ENCODE measurements at places on chromosomes 13 and 19.

- DNase-seq: no peak
Measured at GRCh38 chr13:25886438-25887214, 165.2 kb downstream of the SHISA2 start.

GRCh38 chr13:52599848-52600603 lies 42.2 kb upstream of the HNRNPA1L2 start:
- no peak for DNase-seq

DNA sequence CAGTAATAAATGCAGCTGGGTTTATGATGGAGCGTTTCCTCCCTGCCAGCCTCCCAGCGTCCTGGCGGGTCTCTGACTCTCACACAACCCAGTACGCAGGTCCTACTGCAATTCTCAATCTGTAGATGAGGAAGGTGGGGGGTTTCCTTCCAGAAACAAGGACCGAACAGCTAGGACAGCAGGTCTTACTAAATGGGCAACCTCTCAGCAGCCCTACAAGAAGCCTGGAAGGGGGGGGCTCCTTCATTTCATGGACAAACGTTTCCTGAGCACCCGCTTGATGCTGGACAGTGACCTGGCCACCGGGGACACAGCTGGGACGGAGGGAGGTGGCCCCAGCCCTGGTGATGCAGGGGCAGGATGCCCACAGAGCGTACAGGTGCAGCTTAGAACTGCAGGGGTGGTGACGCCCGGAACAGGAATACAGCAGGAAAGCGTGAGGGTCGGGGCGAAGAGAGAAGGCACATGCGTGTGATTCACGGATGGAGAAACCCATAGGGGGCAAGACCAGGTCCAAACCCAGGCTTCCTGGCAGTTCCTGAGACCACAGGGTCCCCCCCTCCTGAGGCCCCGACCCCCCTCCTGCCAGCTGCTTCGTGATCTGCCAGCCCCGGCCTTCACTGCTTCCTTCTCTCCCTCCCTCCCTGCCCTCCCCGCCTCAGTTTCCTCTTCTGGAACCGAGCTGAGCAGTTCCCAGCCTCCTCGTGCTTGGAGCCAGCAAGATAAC lies 732 bp upstream of the C2CD4C start:
- DNase-seq: no peak

- DNase-seq: no peak
Measured at GRCh38 chr13:23956106-23956505, 58.8 kb upstream of the C1QTNF9B start.

- DNase-seq: no peak
Measured at GRCh38 chr13:30128591-30128990, 178.8 kb downstream of the KATNAL1 start.

DNA sequence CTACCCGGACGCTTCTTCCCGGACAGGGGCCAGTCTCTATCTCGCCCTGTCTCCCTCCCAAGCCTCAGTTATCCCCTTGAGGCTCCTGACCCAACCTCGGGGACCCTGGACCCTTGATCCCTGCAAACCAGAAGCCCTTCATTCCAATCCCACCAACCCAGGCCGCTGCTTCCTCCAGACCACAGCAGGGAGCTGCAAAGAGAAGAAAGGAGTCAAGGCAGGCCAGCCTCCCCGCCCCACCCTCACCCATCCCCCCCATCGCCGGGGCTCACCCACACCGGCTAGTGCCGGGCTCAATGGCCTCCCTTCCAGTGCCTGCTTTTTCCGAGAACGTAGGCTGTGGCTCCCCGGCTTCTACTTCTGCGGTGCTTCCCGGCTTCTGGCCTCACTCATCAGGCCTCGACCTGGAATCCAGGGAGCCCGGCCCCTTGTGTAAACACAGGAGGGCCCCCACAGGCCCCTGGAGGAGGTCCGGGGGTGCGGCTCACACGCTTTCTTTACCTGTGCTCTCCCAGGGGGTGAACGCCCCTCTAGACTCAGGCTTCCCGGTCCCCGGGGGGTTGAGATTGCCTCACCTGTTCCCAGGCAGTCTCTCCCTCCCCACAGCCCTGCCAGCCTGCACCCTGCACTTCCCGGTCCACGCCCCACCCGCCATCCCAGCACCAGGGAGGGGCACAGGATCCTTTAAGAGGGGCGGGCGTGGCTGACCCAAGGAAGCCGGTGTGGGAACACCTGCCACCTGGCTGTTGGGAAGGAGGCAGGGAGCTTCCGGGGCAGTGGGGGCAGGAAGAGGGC lies at the start of gene FAM83E:
Gene FAM83E (minus strand): TSS at position 641 of the 795 bp plus-strand sequence. CDS start 1,704 bp downstream, outside the sequence.
- no peak for DNase-seq

DNA sequence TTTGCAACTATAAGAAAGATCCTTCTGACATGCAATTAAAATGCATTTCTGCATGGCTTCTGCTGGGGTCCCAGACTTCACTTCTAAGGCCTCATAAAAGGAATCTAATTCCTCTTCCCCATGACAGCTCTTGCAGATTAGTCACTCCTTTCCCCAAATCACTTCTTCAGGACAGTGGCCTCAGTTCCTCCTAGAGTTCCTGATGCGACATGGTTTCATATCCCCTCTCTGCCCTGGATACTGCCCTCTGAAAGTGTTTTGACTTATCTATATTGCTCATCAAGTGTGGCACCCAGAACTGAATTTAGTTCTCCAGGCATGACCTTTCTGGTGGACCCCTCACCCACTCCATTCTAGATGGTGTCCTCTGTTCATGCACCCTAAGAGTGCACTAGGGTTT lies 238.1 kb downstream of the FOXO1 start:
- DNase-seq: no peak

- DNase-seq: no peak
Measured at GRCh38 chr19:3655402-3656072, 28.9 kb upstream of the CACTIN start.

GRCh38 chr13:92719868-92720267 lies 506.7 kb upstream of the GPC6 start:
- DNase-seq: no peak

DNA sequence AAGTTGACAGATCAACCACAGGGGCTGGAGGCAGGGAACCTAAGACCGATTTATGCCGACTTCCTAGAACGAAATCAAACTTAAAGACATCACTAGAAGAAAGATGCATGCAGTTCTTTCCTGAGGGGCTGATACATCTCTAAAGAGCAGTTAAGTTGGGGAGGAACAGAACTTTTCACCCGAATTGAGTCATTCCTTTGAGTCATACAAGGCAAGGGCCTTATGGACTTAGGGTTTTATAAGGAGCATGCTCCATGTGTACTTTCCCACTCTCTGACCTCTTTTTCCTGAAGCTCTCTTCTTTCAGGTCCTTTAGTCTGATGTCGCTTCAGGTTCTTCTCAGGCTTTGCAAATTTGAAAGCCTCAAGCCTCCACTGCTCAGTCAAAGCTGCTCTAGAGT lies 7.9 kb upstream of the FBXL3 start:
- no peak for DNase-seq

DNA sequence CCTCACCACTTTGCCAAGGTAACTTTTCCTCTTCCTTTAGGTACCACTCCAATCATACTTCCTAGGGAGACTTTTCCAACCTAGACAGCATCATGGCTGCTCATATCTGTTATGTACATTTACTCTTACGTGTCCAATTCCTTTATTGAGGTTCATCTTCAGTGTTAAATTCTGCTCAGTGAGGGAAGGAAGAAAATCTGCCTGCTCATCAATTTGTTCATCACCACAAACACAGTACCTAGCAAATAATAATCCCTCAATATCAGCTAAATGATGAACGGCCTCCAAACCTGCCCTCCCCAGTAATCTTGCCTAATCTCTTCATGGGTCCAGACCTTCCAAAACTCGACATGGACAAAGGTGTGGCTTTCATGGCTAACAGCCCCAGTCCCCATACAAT lies 380.8 kb downstream of the KCTD12 start:
- no peak for DNase-seq

GRCh38 chr19:4519521-4520277 lies 1.4 kb upstream of the PLIN4 start:
- no peak for DNase-seq

DNA sequence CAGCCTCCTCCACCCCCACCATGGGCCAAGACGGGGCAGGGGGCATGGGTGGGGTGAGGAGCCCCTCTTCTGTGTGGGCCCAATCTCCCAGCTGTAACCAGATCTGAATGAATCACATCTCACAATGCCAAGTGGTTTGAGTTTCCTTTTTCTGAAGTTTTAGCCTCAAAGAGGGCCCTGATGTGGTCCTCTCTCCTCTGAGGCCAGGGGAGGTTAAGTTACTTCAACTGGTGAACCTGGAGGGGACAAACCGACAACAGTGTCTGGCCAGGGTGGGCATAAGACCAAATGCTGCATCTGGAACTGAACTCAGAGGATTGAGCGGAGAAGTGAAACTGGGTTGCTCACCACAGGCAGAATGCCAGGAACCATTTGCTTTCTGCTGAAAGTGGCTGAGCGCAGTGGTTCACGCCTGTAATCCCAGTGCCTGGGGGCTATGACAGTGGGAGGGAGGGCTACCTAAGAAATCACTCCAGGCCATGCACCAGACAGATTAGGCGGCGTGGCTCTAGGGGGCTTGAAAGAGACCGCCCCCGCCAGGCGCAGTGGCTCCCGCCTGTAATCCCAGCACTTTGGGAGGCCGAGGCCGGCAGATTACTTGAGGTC lies 15.4 kb upstream of the IRGC start:
- DNase-seq: no peak

- DNase-seq: no peak
Measured at GRCh38 chr19:38564981-38565690, 52.6 kb downstream of the MAP4K1 start.

GRCh38 chr19:33403221-33403972 lies 29.9 kb downstream of the CEBPG start:
- no peak for DNase-seq

DNA sequence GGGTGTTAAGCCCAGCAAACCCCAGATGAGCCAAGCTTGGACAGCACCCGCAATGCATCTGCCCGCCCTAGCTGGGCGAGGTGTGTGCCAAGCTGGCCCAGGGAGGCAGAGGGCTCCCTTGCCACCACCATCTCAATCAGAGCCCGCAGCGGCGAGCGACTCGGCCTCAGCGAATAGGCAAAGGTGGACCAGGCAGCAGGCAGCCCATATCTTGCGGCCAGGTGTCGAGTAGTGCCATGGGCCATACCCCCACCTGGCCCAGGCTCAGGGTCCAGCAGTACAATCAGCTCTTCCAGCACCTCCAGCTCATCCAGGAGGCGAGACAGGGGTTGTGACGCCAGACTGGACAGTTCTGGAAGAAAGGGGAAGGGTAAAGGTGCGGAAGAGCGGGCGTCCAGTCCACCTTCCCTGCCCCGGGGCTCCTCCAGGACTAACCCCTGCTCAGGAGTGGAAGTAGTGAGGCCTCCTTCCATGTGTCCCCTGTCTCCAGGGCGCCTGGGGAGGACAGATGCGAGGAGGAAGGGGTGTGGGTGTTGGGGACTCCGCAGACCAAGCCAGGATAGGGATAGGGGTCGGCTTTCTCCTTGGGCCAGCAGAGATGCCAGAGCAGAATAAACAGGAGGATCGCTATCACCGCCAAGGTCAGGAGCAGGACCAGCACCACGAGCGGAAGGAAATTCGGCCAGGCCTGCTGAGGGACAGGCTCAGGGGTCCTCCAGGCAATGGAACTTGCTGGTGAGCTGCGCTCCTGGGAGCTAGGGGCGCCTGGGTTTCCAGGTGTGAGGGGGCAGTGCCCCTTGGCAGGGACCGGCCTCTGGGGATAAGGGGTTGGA lies 2.8 kb downstream of the IGFLR1 start:
- DNase-seq: no peak

GRCh38 chr13:84834201-84834600 lies 951.9 kb upstream of the SLITRK1 start:
- no peak for DNase-seq

DNA sequence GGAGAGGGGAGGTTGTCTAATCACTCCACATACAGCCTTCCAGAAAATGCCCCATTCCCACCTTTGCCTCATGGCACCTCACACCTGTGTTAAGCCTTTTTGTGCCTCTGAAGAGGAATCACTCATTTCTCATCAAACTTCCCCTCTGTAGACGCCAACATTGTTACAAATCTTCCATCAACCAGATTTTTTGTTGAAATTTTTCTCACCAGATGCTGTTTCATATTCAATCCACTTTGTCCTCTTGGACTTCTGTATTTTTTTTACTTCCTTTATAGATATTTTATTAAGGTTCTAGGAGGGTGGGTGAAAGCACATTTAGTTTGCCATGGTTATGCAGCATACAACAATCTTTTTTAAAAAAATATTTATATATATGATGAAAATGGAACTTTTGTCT lies 74.0 kb downstream of the RUBCNL start:
- no peak for DNase-seq

DNA sequence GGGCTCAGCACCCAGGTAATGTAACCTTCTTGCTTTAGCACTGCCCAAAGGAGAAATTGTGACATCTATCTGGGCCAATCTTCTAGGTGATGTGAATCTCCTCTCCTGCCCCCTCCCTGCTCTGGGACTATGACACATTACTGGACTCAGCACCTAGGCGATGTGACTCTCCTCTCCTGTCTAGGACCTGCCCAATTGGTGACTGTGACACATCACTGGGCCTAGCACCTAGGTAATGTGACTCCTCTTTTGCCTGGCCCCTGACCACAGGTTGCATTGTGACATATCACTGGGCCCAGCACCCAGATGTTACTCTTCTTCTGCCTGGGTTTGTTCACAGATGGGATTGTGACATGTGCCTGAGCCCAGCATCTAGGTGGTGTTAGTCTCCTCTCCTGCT lies 45.0 kb downstream of the ZNF85 start:
- no peak for DNase-seq

- peak; percentile 59 for DNase-seq
Measured at GRCh38 chr13:42405665-42406390, 133.9 kb downstream of the AKAP11 start.

DNA sequence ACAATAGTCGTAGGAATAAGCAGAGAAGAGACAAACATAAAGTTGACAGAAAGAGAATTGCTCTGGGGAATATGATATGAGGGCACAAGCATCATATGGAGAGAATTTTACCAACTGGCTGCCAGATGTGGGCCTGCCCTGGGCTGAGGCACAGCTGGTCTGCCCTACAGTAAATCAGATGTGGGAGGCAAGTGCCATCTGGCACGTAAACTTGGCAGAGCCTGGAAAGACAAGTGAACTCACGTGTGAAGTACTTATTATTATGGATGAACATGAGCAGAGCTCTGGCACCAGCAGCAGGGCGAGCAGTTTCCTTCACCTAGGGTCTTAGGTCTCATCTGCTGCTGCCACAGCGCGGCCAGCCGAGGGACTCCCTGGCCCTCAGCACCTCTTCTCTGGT lies 20.6 kb downstream of the PCDH8 start:
- DNase-seq: no peak

All from activated CD8-positive, alpha-beta memory T cell treated with anti-CD3 and anti-CD28 coated beads for 48 hours (primary cell).